Transverse colon (tissue), 4 donors: ENCODE measurements at places on chromosomes 11 and 22.
A peak's percentile ranks its signal among the peaks of the same experiment; 100 is the strongest.

DNA sequence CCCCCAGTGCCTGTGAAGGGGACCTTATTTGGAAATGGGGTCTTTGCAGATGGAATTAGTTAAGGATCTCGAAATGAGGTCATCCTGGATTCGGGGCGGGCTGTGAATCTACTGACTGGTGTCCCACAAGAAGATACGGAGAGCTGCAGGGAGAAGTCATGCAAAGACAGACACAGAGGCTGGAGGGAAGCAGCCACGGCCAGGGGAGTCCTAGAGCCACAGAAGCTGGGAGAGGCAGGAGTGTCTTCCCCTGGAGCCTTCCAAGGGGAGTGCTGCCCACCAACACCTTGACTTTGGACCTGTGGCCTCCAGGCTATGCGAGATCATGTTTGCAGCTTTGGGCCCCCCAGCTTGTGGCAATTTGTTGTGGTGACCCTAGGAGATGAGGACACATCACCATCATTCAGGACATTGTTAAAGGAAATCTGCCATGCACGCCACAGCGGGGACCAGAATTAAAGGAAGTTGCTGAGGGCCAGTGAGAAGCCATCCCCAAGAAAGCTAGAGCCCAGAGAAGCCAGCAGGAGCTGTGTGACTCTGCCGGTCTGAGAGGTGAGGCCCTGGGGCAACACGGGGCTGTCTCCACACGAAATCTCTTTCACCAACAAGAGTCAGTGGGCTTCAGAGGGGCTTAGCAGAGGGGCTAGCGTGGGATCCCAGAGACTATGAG is 434.7 kb downstream of the BRD1 start:
- DNase-seq: no peak

DNA sequence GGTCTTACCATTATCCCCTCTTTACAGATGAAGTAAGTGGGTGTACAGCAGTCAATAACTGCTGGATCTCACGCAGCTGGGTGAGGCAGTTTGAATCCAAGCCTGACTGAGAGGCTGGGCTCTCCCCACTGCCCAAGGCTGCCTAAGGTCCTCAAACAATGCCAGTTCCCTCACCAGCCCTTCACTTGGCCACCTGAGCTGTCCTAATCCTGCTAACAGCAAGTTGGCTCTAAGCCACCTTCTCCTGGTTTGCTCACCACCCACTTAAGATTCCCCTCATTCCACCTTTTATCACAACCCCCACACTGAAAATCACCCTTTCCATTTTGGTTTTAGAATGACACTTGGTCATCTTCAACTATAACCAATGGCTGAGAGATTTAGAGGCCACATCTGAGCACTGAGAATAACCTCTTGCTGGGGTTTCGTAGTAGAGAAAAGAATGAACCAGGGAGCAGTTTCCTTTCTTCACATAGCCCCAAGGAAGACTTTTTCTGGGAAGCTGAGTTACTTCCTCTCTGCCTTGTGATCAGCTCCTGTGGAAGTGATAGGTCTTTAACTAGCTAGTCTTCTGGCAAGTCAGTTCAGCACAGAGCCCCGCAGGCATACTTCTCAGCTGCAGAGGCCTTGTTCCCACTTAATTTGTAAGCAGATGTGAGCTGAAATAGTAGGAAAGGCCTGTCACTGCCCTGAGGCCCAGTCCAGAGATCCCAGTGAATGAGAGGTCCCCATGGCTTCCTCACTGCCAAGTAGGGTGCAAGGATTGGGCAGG is 57.8 kb upstream of the TTC12 start:
- no peak for DNase-seq

DNA sequence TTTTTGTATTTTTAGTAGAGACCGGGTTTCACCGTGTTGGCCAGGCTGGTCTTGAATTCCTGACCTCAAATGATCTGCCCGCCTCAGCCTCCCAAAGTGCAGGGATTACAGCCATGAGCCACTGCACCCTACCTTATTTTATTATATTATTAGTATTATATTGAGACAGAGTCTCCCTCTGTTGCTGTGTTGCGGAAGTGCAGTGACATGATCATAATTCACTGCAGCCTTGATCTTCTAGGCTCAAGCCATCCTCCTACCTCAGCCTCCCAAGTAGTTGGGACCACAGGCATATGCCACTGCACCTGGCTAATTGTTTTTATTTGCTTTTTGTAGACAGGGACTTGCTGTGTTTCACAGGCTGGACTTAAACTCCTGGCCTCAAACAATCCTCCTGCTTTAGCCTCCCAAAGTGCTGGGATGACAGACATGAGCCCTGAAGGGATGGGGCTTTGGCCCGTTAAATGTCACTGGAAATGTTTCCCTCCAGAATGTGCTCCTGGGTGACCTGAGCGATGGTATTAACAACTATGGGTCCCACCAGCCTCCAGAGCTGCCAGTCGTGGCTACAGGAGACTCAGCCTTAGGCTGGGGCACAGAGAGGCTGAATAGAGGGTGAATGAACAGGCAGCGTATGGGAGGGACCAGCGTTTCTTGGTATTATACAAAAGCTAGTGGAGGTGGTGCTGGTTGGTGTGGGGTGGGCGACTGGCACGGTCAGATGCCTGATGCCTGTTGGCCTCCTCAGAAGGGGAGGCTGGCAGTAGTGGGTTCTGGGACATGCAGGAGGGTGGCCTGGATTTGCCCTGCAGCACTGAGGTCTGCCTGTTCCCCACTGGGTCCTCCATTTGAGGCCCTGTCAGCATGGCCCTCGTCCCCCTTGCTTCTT is 7.3 kb downstream of the TANGO2 start:
- no peak for DNase-seq

- no peak for DNase-seq
Observed at GRCh38 chr11:124167826-124168231, 15.3 kb upstream of the OR10D3 start.

GRCh38 chr11:134543645-134544044 is 131.6 kb upstream of the B3GAT1 start:
- no peak for DNase-seq

DNA sequence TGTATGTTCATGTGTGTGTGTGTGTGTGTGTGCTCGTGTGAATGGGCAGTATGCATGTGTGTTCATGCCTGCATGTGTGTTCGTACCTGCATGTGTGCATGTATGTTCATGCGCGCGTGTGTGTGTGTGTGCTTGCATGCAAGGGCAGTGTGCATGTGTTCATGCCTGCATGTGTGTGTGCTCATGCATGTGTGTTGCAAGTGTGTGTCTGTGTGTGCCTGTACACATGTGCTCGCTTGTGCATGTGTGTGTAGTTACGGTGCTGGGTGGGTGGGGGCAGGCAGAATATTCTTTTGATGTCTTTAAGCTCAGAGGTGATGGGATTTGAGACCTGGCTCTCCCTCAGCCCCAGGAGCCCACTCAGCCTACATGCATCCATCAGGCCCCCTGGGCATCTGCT is 822.1 kb downstream of the BRD1 start:
- DNase-seq: no peak

DNA sequence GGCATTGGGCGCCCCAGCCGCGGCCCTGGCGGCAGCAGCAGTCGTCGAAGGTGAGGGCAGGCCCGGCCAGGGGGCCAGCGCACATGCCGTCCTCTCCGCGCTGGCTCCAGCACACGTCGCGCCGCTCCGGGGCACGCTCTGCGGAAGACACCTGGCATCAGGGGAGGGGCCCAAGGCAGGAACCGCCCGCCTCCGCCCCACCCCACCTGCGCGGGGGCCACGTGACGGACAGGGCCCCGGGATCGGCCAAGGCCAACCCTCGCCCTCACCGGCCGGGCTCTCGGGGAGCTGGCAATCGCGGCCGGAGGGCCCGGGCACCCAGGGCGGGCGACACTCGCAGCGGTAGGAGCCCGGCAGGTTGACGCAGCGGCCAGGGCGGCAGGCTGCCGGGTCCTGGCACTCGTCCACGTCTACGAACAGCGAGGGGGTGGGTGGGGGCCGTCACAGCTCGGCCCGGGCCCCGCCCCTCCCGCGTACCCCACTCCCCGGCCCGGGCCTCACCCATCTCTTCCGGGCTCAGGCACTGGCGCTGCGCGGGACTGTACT is 14.9 kb downstream of the SCYL1 start:
- DNase-seq: peak; percentile 89

- DNase-seq: no peak
Observed at GRCh38 chr11:10317776-10318526, 13.1 kb downstream of the ADM start.

GRCh38 chr11:114168691-114169090 is 109.2 kb downstream of the ZBTB16 start:
- DNase-seq: peak; percentile 68

GRCh38 chr11:7251836-7252682 is at the start of gene SYT9:
Gene SYT9 (plus strand): TSS chr11:7251904. CDS start chr11:7252187, 283 bp downstream.
- DNase-seq: peak; percentile 14

GRCh38 chr22:43925433-43926348 is 2.1 kb downstream of the PNPLA3 start:
- no peak for DNase-seq

DNA sequence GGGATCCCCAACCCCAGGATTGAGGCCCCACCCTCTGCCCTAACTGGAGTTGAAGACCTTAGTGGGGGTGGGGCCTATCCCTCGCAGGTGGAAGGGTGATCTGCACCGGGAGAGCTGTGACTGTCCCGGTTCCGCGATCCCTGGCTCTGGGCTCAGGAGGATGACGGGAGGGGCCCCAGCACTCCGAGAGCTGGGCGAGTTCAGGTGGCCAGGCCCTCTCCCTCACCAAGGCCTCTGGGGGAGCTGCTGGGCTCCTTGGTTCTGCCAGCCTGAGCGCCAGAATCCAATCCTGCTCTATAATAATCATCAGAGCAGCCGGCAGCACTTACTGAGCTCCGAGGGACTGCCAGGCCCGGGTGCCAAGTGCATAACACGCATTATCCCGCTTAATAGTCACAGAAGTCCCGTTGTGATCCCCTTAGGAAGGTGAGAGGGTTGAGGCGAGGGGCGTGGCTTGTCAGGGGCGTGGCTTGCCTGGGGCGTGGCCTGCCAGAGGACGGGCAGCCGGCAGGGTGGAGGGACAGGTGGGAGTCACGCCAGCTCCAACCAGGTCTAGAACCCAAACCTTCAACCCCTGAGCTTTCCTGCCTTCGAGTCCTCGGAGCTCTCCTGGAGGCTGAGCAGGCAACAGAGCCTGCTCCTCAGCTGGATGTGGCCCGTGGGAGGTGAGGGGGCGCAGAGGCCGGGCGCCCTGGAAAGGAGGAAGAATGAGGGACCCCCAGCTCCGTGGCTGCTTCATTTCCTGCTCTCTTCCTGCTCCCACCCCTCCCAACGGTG is 7.3 kb upstream of the SYT7 start:
- DNase-seq: peak; percentile 81
